ENCODE measurements at places on chromosomes 11 and 22.
A peak's percentile ranks its signal among the peaks of the same experiment; 100 is the strongest.

- DNase-seq: no peak
Measured at GRCh38 chr11:20249378-20249777, 89.1 kb upstream of the DBX1 start.

DNA sequence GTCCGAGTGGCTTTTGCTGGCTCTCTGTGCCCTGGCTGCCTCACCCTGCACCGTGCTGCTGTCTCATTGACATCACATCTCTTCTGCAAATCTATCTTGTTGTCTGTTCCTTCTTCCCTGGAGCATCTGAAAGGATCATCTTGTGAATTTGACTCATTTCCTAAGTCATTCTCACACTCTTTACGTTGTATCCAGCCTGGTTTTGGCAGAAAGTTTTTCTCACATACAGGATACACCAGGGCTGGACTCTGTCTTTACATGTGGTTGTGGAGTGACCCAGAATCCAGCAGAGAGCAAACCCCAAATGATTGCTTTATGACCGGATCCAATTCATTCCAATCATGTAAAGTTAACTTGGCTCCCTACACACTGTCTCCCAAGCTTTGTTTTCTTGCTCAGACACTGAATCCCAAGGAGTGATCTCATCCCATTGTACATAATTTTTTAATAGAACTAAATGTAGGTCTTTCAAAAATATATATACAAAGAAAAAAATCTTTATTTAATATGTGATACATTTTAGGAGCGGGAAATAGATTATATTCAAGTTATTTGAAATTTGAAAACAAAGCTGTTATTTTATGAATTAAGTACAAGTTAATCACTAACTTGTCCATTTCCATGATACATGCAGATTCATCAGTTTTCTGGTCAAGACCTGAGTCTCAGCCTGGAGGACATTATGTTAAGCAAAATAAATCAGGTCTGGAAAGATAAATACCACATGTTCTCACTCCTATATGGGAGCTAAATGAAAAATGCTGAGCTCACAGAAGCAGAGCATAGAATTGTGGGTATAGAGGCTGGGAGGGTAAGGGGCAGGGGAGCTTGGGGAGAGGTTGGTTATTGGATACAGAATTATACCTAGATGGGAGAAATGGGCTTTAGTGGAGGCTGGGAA lies 2.9 kb upstream of the RFPL1 start:
- DNase-seq: peak; percentile 63

DNA sequence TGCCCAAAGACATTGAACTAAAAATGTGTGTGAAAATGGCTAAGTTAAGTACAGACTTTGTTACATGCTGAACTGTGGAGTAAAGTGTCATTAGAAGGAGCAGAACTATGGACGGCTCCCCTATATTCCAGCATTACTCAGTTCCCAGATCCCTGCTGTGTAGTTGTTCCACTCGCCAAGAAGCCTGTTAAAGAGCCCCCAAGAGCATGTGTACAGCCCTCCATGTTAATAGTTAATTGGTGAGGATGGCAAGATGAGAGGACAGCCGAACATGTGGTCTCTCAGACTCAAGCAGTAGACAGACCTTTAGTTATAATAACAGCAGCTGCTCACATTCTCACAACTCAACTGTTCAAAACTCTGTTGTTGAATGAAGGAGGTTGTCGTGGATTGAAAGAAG lies 127.4 kb downstream of the ELP4 start:
- DNase-seq: no peak

DNA sequence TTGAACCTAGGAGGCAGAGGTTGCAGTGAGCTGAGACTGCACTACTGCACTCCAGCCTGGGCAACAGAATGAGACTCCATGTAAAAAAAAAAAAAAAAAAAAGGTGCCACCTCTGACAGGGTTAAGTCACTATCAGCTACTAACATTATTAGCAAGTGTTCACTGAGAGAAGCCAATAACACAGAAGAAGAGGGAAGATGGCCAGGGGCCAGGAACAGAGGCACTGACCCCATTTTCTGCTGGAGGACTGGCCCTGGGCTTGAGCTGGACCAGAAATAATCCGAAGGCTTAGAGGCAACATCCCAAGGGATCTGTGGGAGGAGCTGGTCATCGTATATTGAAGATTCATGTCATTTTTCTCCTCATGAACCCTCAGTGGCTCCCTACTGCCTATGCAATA lies 5.0 kb downstream of the SLC5A1 start:
- DNase-seq: no peak

DNA sequence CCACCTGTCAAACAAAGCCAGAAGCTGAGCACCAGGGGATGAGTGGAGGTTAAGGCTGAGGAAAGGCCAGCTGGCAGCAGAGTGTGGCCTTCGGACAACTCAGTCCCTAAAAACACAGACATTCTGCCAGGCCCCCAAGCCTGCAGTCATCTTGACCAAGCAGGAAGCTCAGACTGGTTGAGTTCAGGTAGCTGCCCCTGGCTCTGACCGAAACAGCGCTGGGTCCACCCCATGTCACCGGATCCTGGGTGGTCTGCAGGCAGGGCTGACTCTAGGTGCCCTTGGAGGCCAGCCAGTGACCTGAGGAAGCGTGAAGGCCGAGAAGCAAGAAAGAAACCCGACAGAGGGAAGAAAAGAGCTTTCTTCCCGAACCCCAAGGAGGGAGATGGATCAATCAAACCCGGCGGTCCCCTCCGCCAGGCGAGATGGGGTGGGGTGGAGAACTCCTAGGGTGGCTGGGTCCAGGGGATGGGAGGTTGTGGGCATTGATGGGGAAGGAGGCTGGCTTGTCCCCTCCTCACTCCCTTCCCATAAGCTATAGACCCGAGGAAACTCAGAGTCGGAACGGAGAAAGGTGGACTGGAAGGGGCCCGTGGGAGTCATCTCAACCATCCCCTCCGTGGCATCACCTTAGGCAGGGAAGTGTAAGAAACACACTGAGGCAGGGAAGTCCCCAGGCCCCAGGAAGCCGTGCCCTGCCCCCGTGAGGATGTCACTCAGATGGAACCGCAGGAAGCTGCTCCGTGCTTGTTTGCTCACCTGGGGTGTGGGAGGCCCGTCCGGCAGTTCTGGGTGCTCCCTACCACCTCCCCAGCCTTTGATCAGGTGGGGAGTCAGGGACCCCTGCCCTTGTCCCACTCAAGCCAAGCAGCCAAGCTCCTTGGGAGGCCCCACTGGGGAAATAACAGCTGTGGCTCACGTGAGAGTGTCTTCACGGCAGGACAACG lies 11.7 kb downstream of the CXCR5 start:
- no peak for DNase-seq

GRCh38 chr11:74427384-74427886 lies 29.2 kb upstream of the PGM2L1 start:
- DNase-seq: no peak

DNA sequence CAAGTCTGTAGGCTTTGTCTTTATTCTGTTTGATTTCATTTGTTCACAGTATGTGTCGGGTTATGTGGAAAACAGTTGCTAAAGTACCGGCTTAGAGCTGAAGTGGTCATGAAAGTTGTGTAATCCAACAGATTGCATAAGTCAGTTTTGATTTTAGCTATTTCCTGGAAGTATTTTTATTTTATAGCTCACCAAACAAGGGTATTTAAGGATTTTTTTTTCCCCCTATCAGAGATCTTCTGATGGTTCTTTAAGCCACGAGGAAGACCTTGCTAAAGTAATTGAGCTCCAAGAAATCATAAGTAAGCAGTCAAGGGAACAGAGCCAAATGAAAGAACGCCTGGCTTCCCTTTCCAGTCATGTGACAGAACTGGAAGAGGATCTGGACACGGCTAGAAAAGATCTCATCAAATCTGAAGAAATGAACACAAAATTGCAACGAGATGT lies 55.9 kb downstream of the PPFIA1 start:
- no peak for DNase-seq

DNA sequence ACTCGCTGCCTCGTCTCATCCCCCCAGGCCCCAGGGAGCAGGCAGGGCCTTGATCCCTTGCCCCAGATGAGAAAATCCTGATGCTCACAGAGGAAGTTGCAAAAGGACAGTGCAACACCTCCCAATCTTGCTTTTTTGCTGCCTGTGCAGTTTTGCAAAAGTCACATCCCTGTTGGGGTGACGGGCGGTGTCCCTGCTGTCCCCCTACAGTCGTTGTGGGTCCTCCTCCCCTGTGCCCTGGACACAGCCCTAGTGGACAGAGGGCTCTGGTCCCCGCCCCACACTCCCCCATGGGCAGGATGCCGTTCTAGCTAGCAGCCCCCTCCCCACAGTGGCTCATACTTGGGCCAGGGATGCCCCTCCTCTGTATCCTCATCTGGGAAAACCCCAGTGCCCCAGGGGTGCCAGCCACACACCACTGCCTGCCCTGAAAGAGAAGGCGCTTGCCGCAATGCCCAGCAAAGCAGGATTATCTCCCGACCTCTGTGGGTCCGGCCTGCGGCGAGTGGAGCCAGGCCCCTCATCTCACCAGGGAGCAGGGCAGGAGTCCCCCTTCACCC lies 18.4 kb upstream of the CTSD start:
- no peak for DNase-seq

DNA sequence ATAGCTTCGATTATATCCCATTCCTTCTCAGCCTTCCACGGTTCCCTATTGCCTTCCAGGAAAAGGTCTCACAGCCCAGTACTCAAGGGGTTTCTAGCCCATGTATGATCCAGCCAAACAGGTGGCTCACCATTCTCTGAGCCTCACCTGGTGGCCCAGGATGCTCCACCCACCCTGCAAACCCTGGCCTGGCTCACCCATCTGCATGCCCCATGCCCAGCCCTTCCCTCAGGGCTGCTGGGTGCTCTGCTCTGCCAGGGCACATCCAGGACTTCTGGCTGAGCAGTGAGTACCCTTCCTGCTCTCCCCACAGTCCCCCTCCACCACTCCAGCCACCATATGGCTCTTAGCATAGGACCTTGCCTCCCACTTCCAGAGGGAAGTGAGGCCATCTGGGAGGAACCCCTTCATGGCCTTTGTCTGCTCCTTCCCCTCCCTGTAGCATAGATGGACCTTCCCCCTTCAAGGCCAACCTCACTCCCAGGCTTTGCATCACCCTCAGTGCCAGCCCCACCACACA lies 5.8 kb upstream of the RCOR2 start:
- DNase-seq: no peak

DNA sequence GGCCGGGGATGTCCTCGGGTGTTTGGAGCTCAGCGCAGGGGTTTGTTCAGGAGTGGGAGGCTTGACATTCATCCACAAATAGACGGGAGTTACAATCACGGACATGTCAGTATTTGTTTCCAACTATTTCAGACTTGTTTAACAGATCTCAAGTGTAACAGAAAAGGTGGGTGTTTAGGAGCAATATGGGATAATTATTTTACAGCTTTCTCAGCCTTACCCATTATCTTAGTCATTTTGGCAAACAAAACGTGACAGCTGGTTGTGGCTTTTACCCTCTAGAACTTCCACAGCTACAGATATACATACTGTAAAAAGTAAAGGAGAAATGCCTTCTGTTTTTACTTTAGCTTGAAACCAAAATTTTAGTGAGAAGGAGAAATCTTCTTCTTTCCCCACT lies 178.7 kb upstream of the TMEM45B start:
- no peak for DNase-seq
